ENCODE measurements at places on chromosomes 7 and 10.

- no peak for DNase-seq
Observed at GRCh38 chr10:27774831-27775230, 29.2 kb upstream of the MKX start.

GRCh38 chr7:53420550-53420949 is 385.1 kb downstream of the POM121L12 start:
- DNase-seq, result no peak

DNA sequence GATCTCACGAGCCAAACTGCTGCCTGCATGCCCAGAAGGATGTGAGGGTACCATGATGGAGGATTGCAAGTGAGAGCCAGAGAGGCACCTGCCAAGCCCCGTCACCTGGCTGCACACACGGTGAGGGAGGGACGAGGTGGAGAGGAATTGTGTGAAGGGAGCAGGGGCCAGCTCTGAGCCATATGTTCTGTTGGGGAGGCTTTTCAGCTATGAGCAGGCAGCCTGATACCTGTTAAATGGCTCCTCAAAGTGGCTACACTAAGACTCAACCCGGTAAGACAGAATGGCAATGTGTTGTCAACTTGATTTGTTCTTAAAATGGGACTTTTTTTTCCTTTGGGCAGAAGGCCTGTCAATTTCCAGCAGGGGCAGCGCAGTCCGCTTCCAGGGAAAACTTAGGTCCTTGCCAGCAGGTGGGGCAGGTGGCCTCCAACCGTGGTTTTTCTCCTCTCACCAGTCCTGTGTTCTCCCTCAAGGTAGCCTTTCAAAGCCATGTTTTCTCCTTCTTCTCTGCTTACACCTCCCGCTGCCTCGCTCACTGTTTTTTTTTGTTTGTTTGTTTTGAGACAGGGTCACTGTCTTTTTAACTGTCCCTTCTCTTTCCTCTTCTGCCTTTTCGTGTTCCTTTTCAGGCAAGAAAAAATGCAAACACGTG is 57.7 kb upstream of the ZNRF2 start:
- no peak for DNase-seq

DNA sequence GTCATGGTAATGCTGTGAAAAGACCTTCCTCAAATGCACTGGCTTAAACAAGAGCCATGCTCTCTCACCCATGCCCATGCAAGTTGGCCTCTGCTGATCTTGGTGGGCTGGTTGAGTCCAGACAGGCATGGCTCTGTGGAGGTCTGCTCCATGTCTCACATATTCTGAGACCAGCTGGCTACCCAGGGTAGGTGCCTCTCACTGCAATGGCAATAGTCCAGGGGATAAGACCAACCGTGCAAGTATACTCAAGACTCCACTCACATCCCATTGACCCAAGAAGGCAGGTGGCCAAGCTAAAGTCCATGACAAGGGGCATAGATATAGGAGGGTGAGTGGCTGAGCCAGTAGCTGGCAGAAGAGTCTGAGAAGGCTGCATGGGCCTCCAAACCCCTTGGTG is 14.2 kb upstream of the EBF3 start:
- no peak for DNase-seq

DNA sequence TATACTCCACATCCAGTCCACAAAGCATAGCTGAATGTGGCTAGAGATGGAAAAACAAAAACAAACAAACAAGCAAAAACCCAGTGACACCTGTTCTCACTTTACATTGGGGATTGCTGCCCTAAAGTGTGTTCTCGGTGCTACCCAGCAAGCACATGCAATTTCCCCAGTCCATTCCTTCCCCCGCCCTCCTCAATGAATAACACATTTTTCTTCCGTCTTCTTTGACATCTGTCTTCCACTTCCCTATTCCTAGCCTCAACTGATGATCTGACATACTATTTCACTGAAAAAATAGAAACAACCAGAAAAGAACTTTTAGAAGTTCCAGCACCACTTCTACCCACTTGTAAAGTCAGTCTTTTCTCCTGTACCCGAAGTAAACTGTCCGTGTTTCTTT is 147.1 kb downstream of the MALRD1 start:
- DNase-seq, result no peak

GRCh38 chr10:14328881-14329672 is 1.6 kb downstream of the FRMD4A start:
- no peak for DNase-seq

- no peak for DNase-seq
Observed at GRCh38 chr10:31908157-31908556, 20.5 kb downstream of the ARHGAP12 start.

DNA sequence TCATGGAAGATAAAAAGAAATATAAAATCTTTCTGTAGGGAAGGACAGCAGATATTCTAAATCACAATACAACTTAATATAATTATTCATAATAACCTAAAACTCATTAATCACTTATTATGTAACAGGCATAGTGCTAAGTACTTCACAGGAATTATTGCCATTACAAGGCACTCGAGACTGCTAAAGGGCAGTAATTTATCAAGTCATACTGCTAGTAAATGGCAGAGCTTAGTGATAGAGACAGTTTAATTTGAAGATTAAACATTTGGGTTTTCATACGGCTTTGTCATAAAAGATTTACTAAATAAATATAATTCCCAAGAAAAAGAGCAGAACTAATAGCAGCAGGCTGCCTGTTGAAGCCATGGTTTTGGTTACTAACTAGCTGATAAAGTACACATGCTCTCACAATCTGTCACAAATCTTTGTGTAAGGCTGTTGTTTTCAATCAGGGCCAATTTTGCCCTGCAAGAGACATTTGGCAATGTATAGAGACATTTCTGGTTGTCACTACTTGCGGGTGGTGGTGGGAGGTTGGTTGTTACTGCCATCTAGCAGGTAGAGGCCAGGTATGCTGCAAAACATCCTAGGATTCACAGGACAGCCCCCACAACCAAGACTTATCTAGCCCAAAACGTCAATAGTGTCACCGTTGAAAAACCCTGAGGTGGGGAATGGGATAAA is 233.3 kb upstream of the CACNA2D1 start:
- no peak for DNase-seq

- DNase-seq, result no peak
Observed at GRCh38 chr7:151045262-151045661, 3.1 kb upstream of the ASIC3 start.

- DNase-seq, result no peak
Observed at GRCh38 chr7:51261117-51261835, 55.3 kb downstream of the COBL start.

DNA sequence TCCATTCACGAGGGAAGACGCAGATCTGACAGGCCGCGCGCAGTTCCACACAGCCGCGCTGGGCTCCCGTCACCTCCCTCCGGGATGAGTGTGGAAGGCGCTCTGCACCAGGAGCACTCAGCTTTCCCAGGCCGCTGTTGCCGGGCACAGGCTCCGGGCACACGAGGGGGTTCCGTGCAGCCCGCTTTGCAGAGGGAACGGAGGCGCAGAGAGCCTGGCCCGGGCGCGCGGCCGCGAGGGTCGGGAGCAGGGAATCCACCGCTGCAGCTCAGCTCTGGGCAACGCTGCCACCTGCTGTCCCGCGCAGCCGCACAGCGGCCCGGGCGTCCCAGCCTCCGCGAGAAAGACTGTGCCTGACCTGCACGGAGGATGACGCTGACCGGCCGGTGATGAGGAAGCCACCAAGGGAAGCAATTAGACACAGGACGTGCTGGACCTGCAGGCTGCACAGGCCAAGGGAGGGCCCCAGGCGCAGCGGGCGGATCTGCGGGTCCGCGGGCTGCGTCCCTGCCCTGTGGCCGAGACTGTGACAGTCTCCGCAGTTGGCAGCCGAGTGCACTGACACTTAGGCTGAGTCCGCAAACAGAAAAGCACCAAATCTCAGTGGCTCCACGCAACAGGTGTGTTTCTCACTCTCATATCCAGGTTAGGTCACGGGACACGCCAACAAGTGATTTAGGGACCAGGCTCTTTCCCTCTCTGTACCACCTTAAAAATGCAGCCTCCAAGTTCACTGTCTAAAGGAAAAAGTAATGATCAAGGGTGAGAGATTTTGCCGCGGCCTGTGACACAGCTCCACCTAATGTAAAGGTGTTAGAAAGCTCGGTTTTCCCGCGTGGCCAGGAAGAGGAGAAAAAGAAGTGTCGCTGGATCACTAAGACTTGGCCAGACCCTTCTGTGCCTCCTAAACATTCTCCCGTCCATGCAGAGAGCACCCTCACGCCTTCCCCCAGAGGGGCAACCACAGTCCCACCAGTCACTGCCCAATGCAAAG is 94.5 kb downstream of the SEC61G start:
- no peak for DNase-seq

DNA sequence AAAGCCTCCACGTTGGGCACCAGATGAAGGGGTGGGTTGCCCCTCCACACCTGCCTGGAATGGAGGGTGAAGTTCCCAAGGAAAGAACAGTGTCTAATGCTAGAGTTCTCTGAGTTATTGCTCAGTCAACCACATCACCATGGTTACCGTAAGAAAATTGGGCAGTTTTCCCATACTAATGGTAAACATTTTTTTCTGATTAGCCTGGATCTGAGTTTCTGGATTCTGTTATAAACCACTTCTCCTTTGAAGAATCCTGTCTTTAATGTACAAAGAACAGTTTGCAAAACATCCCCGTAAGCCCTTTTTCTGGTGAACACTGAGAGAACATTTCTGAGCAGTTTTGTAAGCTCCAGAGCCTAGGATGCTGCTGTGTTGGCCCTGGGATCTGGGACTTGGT is 45.5 kb downstream of the ABCC2 start:
- no peak for DNase-seq

GRCh38 chr10:13706604-13707003 is 119.8 kb downstream of the PRPF18 start:
- DNase-seq, result no peak

DNA sequence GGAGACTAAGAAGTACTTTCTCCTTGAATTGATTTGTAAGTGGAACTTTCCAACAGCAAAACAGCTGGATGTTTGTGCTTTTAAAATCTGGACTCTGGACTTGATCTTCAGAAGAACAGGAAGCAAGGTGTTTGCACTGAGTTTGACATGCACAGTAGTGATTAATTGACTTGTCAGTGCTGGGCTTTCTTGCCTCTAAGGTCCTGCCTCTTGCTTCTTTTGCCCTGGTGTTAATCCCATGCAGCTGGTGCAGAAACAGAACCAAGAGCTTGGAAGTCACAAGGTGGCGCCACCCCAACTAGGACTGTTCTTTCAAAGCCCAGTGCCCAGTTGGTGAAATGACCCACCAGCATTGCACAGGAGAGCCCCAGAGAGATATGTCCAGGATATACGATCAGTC is 66.8 kb upstream of the SEPHS1 start:
- DNase-seq, result no peak

DNA sequence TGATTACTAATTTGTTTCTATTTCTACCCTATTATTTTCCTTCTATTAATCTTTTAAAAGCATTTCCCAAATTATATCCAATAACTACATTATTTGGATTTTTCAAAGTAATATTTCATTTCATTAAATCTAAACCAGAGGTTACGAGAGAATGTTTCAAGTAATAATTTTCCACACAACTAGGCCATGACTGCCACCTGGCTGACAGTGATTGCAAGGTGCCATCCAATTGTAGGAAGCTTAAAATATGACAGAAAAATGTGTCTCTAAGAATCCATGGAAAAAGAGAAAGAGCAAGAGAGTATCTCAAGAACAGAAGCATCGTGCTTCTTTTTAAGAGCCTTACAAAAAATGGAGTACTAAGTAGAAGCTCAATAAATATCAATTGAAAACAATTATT is 48.7 kb downstream of the TPK1 start:
- DNase-seq, result no peak

GRCh38 chr10:127874671-127875448 is 17.9 kb downstream of the CLRN3 start:
- DNase-seq, result no peak

DNA sequence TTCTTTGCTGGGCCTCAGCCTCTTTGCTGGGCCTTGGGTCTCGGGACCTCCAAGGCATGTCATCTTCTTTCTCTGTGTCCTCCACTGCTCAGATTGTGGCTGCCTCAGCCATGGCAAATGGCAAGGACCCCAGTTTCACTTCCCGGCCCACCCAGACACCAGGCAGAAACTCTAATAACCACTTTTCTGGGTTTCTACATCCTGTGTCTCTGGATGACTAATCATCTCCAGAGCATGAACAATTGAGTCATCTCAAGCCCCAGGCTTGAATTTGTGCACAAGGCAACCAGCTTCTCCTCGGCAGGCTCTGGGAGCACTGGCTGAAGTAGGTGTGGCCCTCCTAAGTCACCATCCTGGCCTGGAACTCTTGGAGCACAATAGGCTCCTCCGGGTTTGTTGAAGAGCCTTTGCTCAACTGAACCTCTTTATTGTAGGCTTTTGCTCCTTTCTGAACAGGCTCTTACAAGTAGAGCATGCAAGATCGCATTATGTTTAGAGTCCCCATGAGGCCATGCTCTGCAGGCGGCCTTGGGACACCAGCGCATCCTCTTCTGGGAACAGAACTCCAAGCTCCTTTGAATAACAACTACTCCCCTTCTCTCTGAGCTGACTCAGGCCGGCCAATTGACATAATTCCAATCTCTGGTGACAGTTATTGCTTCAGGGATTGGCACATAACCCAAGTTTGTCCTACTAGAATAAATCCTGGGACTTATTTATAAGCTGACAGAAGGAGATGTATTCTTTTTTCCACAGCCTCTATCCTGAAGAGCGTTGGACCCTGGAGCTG is 218.1 kb downstream of the WDR11 start:
- DNase-seq, result no peak

DNA sequence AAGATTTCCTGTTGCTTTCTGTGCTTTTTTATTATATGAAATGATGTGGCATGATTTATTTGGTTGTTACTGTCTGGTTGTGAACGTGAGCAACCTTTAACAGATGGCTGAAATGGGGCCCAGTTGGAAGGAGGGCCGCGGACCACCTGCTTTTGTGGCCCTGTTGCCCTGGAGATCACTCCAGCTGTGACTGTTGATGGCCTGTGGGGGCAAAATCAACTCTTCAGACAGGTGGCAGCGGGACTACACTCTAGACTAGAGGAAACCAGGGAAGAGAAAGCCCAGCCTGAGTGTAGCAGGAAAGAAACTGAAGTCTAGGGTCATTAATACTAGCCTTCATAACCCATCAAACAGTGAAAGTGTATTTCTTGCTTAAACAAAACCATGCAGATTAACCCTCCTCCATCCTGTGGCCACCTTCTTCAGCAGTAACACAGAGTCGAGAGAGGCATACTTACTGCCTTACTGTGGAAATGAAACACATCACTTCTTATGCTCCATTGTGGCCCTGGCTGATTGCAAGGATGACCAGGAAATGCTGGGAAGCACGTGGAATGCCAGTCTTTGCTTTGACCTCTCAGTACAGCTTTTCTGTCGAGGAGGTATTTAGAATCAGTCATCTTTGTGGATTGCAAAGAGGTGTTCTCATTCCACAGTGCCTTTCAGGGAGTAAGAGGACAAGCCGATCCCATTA is 80.5 kb downstream of the CCNY start:
- no peak for DNase-seq

Measured in stimulated activated CD8-positive, alpha-beta memory T cell treated with anti-CD3 and anti-CD28 coated beads, Interleukin-4, amount 100 ng/mL, for 1 hour (primary cell).